ENCODE measurements at places on chromosomes 16 and 17.

DNA sequence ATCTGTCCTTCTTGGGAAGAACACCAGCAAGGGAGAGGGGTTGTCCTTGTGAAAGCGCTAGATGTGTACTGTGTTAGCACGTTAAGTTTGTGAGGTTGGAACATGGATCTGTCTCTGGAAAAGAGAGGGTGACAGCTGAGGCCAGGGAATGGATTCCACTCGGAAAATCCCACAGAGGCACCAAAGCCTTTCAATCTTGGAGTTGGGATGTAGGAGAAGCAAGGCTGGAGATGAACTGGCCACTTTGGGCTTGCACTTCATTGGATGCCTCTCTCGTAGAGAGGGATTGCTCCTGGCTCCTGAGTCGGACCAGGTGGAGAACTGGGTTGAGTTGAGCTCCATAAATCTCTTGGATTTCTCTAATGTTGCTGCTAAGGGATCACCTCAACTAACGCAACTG lies 67.2 kb downstream of the CCDC182 start:
- DNase-seq = no peak

- no peak for DNase-seq
Observed at GRCh38 chr16:74372369-74372768, 3.7 kb upstream of the NPIPB15 start.

DNA sequence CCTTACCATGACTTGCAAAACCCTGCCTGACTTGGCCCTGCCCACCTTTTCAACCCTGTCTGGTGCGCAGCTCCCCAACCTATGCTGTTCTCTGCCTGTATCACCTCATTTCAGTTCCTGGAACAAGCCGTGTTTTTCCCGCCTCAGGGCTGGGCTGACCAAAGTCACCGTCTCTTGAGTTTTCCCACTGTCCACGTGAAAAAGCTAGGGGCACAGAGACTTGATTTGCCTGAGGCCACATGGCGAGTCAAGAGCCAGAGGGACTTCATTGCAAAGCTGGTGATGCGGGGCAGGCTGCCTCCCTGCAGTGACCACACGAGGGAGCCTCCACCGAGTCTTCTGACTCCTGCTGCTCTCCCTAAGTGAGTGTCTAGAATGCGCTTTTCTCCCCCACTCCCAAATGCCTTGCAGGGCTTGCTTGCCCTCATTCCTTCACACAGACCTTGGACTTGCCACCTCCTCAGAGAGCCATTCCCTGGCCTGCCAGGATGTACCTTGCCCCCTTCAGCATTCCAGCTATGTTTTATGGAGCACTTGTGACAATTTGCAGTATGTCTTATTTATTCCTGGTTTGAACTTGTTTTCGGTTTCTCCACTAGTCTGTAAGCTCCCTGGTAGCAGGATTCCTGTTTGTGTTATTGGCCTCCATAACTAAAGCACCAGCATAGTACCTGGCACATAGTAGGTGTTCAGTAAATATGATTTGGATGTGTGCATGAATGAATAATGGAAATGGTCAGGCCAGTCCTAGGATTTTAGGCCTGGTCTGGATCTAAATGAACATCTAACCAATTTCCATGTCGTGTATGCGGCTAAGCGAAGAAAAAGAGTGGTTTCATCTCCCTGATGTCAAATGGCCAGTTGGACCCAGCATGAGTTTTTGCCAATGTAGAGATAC lies 252.3 kb downstream of the SNX29 start:
- no peak for DNase-seq

DNA sequence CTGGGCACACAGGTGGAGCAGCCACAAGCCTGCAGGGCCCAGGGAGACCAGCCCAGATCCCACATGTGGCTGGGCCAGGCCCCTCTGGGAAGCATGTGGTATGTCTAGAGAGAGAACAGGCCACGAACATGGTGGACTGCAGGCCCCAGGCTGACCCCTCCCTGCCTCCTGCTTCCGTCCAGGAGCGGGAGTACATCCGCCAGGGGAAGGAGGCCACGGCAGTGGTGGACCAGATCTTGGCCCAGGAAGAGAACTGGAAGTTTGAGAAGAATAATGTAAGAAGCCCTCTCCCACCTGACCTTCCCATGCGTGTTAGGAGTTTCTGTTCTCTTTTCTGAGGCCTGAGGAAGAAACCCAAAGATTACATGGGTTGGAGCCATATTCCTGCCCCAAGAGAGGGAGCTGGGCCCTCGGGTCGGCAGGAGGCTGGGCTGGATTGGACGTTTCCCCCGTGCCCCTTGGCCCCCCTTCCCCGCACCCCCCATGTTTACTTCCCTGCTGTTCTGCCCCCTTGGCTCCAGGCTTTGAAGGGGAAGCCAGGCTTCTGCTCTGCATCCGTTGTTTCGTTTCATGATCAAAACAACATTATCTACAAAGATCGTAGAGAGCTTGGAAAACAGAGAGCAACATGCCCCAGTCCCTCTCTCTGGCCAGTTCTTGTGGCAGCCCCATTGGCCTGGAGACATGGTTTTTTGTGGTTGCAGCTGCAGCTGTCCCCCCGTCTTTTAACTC lies 5.7 kb upstream of the TCAP start:
- no peak for DNase-seq

DNA sequence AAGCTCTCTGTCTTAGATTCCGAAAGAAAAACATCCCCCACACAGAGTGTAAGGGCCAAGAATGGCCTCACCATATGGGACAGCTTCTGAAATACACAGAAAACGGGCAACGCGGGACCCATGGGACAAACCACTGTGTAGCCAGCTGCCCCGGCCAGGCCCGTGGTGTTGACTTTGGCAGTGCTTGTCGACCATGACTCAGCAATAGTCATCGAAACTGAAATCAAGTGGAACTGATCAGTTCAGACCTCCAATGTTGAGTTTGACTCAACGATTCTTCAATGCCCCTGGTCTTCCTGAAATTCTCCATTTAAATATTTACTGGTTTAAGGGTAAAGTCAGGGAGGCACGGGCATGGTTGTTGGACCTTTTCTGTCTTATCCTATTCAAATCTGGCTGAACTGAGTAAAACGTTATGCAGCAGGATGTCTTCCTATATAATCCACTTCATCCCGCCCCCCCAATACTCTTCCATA lies 27.5 kb downstream of the ZFHX3 start:
- no peak for DNase-seq

GRCh38 chr17:77366206-77366557 lies 225.4 kb downstream of the SEC14L1 start:
- DNase-seq = no peak

DNA sequence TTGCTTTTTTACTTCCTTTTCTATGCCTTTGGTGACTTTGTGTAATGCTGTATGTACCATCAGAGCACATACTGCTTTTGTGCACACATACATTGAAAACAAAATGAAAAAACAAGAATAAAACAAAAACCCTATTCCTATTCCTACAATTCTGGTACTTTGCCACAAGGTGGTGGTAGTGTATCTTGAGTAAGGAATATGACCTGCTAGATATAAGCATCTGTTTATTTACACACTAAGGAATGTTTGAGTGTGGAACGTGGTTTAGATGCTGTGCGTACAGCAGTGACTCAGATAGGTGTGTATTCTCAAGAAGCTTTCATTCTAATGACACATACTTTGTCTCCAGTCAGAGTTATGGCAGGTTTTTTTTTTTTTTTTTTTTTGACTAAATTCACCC lies 606.2 kb downstream of the WWOX start:
- peak; percentile 47 for DNase-seq

GRCh38 chr17:74515941-74516340 lies 15.3 kb downstream of the CD300LB start:
- no peak for DNase-seq

GRCh38 chr17:55634702-55635101 lies 88.0 kb downstream of the TMEM100 start:
- no peak for DNase-seq

- no peak for DNase-seq
Observed at GRCh38 chr16:77298418-77299360, 99.5 kb downstream of the SYCE1L start.

- DNase-seq = no peak
Observed at GRCh38 chr17:80706463-80706867, 161.8 kb downstream of the RPTOR start.

DNA sequence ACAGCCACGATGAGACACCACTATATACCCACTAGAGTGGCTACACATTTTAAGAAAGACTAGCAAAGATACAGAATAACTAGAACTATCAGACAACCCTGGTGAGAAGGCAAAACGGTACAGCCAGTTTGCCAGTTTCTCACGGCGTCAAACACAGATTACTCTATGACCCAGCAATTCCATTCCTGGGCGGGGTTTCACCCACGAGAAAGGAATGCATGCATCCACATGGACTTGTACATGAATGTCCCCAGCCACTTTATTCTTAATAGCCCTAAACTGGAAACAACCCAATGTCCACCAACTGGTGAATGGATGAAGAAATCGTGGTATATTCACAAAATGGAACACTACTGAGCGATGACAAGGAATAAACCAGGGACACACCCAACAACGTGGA lies 74.5 kb downstream of the MYH10 start:
- no peak for DNase-seq

DNA sequence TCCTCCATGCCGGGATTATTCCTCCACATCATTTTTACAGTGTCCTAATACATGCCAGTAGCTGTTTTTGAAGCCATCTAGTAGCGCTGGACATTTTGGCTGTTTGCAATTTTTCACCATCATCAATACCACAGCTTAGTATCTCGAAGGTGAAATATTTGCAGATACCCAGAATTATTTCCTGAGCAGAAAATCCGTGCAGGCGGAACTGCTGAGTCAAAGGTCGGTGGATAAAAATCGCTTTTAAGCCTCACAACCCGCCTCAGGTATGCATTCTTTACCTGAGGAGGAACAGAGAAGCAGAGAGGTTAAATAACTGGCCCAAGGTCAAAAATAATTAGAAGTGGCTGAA lies 584 bp upstream of the TNRC6A start:
- DNase-seq = no peak

DNA sequence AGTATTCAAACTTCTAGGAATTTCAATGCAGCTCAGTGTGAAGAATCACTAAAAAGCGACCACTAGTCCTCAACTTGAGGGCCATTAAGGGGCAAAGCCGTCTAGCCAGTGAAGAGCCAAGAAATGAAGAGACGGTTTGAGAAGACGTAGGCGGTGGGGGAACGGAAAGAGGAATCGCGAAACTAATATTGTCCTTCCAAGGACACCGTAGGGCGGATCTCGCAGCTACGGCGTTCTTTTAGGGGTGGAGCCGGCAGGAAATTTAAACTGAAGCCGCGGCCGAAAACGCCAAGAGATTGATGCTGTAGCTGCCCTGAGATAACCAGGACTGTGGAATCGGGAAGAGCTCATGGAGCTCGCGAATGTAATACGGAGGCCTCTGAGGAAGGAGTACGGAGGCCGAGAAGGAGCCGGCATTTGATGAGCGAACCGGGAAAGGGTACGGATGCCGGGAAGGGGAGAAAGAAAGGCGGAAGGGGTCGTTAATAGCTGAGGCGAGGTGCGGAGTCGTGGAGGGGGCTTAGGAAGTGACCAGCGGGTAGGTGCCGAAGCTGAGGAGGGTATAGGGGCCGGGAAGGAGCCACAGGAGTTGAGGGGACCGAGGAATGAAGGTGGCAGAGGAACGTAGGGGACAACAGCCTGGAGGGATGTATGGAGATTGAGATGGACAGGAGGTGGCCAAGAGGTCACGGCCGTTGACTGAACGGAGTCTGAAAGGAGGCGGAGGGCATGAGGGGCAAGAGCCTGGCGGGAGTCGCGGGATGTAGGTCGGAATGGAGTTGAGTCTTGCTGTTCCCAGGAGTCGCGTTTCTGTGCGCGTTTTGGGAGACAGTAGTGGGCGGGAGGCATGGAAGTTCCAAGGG lies at the start of gene DBF4B:
TSS of gene DBF4B (plus strand) at position 265 of the 863 bp plus-strand sequence. CDS start at position 421, 156 bp downstream.
- peak; percentile 86 for DNase-seq

GRCh38 chr16:49491771-49492761 lies 118.5 kb downstream of the C16orf78 start:
- DNase-seq = peak; percentile 27

DNA sequence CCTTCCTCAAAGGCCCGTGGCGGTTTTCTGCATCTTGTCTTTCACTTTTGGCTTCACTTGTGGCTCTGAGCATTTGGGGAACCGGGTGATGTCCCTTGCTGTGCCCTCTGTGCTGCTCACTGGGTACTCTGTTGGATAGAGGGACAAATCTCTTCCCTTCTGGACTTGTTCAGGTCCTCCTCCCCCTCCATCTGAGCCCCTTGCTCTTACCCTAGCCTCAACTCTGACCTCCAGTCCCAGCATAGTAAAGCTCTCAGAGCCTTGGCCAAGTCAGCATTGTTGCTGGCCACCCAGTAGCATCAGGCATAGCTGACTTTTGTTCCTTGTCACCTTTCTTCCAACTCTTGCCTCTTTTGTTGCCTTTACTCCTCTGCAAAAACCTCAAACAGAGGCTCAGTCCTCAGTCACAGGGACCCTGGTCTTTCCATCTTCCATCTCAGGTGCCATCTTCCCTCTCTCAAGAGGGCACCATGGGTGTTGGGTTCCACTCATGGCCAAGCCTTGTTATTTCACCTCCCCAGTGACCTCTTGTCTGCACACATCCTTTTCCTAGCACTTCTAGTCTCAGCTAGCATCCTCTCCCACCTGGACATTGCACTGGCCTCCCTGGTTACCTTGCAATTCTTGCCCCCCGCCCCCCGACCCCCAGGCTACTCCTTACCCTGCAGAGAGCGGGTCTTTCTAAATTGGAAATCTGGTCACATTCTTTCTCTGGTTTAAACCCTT lies 393 bp upstream of the PSMB10 start:
- DNase-seq = peak; percentile 90

- DNase-seq = no peak
Observed at GRCh38 chr16:48641770-48642169, 31.8 kb upstream of the N4BP1 start.

DNA sequence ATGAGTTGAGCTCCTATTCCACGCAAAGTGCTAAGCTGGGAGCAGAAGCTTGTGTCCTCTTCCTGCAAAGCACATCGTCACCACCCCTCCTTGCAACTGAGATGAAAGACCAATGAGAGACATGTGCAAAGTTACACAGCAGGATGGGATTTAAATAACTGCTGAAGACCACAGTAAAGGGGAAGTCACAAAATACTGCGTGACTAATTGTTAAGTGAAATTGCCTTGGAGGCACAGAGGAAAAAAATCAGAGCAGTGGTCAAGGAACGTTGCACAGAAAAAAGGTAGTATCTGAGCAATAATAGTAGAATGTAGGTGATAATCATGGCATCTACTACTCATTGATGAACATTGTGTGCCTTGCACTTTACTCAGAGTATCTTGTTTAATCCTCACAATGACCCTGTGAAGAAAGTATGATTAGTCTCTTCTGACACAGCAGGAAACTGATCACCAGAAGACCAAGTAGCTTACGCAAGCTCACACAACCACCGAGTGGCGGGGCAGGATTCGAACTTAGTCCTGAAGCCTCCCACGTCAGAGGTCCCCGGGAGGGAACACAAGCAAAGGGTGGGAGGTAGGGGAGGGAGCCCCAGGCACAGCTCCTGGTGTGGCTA lies 15.4 kb upstream of the MYO18A start:
- DNase-seq = no peak

GRCh38 chr17:31291820-31292219 lies 5.2 kb downstream of the OMG start:
- no peak for DNase-seq

Measured in CD4-positive, alpha-beta memory T cell (primary cell).